Retina (tissue), 1 donor: ENCODE measurements at places on chromosomes 11 and 22.
A peak's percentile ranks its signal among the peaks of the same experiment; 100 is the strongest.

DNA sequence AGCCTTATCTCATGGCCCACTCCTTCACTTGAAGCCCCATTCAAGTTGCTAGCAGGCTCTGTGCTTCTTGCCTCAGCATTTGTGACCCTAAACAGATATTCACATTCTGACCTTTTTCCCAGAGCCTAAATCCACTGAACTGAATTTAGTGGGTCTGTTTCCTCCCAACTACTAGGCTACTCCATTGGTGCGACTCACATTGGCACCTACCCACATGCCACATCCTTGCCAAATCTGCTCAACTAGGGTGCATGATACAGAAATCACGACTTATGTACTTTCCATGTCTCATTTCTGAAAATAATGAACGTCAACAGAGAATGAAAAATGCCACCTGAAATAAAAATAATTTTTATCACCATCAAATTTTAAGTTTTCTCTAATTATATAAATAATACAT, 8.4 kb upstream of the MMP12 start:
- DNase-seq: no peak

DNA sequence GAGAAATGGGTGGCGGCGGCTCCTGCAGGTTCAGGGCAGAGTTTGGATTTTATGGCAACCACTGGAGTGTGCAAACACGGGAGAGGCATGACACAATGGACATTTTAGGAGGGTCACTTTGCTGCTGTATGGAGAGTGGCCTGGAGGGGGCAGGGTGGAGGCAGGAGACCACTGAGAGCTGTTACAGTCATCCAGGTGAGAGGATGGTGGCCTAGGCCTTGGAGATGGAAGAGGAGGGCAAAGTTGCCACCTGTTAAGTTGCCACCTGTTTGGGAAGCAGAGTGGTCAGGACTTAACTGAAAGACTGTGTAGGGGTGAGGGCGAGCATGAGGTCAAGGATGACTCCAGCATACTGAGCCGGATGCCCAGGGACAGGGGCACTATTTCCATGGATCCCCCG, 2.3 kb upstream of the RAD9A start:
- DNase-seq: peak; percentile 60

GRCh38 chr22:17152340-17152739, 6.7 kb downstream of the HDHD5 start:
- DNase-seq: no peak

DNA sequence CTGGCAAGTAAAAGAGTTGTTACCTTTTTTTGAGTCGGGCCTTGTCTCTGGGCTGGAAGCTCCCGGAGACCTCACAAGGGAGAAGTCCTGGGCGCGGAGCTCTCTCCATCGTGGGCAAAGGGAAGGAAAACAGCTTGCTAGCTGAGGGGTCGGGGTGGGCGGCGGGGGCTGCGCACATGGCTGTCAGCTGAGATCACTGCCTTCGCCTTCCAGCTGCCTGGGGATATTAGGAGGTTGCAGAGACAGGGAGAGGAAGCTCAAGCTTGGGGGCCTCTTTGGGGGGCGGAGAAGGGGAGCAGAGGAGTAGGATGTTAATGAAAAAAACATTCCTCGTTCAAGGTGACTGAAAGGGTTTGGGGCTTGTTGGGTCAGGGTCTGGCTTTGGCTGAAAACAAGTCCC, 49.2 kb upstream of the ALX4 start:
- no peak for DNase-seq

DNA sequence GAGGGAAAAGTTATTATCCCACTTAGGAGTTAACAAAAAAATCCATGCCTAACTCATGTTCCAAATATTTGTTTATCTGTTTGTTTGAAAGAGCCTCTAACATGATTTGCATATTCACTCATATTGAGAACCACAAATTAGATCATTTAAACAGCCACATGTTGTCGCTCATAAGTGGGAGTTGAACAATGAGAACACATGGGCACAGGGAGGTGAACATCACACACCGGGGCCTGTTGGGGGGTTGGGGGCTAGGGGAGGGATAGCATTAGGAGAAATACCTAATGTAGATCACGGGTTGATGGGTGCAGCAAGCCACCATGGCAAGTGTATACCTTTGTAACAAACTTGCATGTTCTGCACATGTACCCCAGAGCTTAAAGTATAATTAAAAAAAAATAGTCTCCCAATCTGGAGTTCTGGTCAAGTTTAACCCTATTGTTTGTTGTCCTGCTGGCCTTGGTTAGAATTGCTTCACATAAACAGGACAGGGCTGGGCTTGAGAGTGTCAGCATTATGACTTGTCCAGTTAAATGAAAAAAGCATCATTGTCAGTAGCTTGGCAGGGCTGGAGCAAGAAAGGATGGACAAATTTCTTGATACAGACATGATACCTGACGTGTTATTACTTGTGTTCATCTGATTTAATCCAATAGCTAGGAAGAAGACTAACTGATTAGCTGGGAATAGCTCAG, 57.8 kb upstream of the PSMA1 start:
- DNase-seq: no peak

DNA sequence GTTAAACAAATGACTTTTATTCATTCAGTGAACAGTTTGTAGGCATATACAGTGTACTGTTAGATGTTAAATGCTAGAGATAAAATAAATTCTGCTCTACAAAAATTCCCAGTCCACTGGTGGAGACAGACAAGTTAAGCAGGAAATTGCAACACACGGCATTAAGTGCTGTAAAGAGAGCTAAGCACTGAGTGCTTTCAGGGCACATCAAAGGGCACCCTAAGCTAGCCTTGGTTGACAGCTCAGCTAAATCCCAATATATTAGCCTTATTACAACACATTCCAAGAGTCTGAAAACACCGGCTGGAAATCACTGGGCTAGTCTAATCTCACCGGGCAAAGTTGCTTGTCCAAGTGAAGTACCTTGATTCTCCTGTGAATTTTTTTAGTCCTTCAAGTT, 55.1 kb downstream of the NOX4 start:
- no peak for DNase-seq

GRCh38 chr11:84837402-84838069, 789.6 kb downstream of the DLG2 start:
- no peak for DNase-seq

- no peak for DNase-seq
Measured at GRCh38 chr11:105713696-105714095, 103.8 kb downstream of the GRIA4 start.

DNA sequence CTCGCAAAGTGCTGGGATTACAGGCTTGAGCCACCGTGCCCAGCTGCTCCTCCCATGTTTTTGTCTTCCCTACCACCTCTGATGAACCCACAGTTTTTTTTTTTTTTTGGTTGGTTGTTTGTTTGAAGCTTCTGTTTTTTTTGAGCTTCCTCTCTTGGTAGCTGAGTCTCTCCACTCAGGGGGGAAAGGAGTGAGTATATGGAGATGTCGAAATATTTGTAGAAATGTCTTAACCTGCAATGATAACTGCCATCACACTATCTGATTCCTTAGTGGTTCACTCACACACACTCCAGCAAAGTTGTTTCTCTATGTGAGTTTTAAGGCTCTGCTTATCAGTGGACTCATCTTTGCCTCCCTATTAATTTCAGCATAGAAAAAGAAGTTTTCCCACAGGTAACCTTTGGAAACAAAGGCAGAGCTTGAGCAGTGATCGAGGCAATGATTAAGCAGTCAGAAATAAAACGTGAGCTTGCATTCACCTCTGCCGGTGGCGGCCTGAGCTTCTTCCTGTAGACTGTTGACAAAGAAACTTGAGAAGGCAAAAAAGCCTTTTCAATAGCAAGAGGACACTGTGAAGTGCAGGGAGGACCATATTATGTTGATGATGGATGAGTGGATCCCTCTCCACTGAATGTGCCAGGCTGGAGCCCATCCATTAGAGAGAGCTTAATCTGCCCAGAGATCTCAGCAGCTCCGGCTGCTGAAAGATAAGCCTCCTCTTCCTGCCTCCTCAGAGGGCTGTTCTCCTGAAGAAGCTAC, 29.0 kb upstream of the RASSF10 start:
- no peak for DNase-seq

DNA sequence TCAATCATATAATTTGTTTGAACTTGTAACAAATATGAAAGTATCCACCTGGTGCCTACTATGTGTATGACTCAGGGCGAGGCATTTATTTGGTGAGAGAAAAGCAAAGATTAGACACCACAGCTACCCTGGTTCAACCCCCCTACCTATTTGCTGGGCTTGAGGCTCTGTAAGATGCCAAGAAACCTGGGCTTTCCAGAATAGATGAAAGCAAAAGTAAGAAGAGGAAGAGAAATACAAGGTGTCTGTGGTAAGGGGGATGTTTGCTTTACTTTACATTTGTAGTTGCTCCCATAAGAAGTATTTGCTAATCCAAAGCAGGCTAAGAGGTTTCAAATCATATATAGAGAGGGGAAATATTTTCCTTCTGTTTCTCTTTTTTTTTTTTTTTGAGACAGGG, 61.7 kb downstream of the DDI1 start:
- DNase-seq: no peak
